Fibroblast of lung (primary cell): ENCODE measurements at places on chromosomes 4 and X. TPM values are rescaled to one million over a fixed set of nuclear protein-coding genes. Genes with fewer than 3 reads are reported as not detected.

- H3K4me3 ChIP-seq, result peak overlapping the region; percentile 77
- no peak for DNase-seq
- H3K4me1 ChIP-seq, result peaks cover 4% of the 10 kb centered on the region
- H3K27me3 ChIP-seq, result no peaks in the 10 kb centered on the region
Observed at GRCh38 chr4:70994387-70995099, 1.1 kb downstream of the DCK start.

Gene ANXA10
- 0.17 and 0.26 TPM in 2 replicates for total RNA-seq

GRCh38 chr4:161252520-161253141, 911.2 kb downstream of the FSTL5 start:
- no peaks in the 10 kb centered on the region for H3K27me3 ChIP-seq
- no peaks in the 10 kb centered on the region for H3K36me3 ChIP-seq
- H3K4me3 ChIP-seq, result no peak overlapping the region
- peak; percentile 4 for DNase-seq
- no peak overlapping the region for H3K27ac ChIP-seq
- H3K4me1 ChIP-seq, result no peaks in the 10 kb centered on the region

Gene GATA1
- total RNA-seq, result not detected in 2 replicates

DNA sequence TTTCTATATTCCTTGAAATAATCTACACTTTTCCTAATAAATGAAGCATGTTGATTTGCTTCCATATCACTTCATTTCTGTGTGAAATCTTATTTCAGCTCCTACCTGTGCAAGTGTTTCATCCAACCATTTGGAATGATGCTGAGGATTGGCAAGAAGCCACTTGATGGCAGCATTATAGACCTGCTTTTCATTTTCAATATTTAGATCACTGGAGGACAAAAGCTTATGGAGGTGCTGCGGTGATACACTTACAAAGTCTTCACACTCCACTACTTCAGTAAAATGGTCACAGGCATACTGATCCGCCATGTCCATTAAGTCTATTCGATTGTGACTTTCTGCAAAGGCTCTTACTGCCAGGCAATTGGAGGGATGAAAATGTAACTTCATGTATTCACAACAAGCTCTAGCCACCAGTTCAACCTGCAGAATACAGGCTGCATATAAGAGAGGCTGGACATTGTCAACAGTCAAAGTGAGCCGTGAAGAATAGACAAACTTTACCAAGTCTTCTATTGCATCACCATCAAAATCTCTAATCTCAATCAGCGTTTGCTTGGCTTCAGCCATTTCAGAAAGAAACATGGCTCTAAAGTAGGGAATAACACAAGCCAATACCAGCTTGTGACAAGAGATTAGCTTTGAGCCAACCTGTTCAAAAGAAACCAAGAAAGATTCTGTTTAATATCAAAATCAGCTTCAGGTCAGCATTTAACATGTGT, 35.1 kb downstream of the KLHL8 start:
- H3K4me3 ChIP-seq, result no peak overlapping the region
- no peak for DNase-seq
- H3K4me1 ChIP-seq, result no peaks in the 10 kb centered on the region
- H3K27ac ChIP-seq, result no peak overlapping the region

DNA sequence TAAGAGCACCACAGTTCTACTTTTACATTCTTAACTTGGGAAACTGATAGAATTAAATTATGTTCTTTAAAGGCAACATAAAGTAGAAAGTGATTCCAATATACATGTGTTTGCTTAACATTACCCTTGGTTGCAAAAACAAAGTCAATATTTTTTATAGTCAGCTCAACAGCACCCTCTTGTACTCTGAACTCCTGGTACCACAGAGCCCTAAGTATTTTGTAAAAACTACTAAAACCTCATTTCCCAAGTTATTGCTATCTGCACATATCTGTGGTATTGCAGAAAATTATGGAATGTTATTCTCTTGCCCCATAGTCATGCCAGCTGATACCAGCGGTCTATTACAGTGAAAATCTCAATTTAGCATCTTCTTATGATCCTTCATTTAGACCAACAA, 2.9 kb downstream of the KIF4A start:
- H3K4me3 ChIP-seq, result no peak overlapping the region
- DNase-seq, result peak; percentile 31
- H3K27me3 ChIP-seq, result no peaks in the 10 kb centered on the region
- no peaks in the 10 kb centered on the region for H3K4me1 ChIP-seq
- no peaks in the 10 kb centered on the region for H3K36me3 ChIP-seq

DNA sequence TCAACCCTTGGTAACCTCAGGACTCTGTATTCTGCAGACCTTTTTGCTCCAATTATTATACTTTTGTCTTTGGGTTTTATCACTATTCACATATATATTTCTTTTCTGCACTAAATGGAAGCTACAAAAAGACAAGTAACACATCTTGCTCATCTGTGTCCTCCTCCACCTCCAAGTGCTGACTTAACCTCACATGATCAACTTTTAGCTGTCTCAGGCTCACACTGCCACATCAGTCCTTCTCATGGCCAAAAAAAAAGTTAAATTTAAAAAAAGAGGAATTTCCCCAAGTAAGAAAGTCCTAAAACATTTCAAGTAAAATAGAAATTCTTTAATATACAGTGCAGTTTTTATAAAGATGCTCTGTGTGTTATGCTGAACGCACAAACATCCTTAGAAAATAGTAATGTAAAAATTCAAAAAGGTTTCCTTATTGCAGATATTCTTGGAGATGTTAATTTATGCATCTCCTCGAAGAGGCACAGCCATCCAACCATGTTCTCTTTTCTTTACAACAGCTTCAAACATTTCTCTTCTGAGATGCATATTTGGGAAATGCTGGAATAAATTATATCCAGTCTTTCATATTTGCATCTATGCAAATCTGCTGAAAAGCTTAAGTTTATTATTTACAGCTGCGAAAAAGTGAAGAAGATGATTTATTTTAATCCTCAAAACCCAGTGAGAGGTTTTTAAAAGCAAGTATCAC, 37.6 kb downstream of the ARAP2 start:
- no peak for DNase-seq
- no peaks in the 10 kb centered on the region for H3K27me3 ChIP-seq
- no peak overlapping the region for H3K4me3 ChIP-seq

- H3K27ac ChIP-seq, result no peak overlapping the region
- H3K36me3 ChIP-seq, result no peaks in the 10 kb centered on the region
- no peaks in the 10 kb centered on the region for H3K4me1 ChIP-seq
- no peaks in the 10 kb centered on the region for H3K27me3 ChIP-seq
- no peak for DNase-seq
Observed at GRCh38 chrX:143580266-143580665, 55.6 kb downstream of the SLITRK4 start.

Gene TLL1
- total RNA-seq, result 0.26 and 0.33 TPM in 2 replicates

Gene TEX11
- under 0.01 TPM in 1 of 2 replicates, not detected in the other for total RNA-seq

GRCh38 chrX:19344661-19345060, 934 bp downstream of the PDHA1 start:
- DNase-seq, result no peak
- H3K27ac ChIP-seq, result peak overlapping the region; percentile 81
- H3K36me3 ChIP-seq, result no peaks in the 10 kb centered on the region
- H3K4me3 ChIP-seq, result peak overlapping the region; percentile 60
- H3K27me3 ChIP-seq, result no peaks in the 10 kb centered on the region

DNA sequence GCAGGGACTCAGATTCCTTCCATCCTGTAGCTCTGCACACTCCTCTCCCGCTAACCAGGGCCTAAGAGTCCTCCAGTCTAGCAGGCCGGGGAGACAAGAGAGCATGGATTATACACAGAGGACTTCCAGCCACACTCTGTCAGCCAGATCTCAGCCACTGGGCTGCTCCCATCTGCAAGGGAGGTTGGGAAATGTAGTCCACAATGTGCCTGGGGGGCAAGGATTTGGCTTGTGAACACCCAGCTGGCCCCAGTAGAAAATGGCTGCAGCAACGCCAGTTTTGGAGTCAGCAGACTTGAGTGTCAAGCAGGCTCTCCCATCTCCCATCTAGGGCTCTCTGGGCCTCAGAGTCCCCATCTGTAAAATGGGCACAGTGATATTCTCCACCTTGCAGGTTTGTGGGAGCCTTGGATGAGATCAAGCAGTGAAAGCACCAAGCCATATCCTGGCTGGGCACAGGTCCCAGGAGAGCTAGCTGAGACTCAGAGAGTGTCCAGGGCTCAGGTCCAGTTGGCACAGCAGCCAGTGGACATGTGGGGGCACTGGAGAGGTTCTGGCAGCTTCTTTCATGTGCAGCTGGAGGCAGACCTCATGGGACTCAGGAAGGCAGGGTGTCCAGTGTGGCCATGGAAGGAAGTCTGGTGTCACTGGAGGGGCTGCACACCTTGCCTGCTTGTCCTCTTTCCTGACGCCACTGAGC, 14.6 kb downstream of the PSAPL1 start:
- H3K4me1 ChIP-seq, result no peaks in the 10 kb centered on the region
- H3K27ac ChIP-seq, result no peak overlapping the region
- no peaks in the 10 kb centered on the region for H3K36me3 ChIP-seq
- H3K27me3 ChIP-seq, result no peaks in the 10 kb centered on the region

GRCh38 chr4:83340692-83341343, 6.2 kb upstream of the HPSE start:
- no peak for DNase-seq
- H3K4me3 ChIP-seq, result no peak overlapping the region
- no peaks in the 10 kb centered on the region for H3K36me3 ChIP-seq
- no peaks in the 10 kb centered on the region for H3K27me3 ChIP-seq

DNA sequence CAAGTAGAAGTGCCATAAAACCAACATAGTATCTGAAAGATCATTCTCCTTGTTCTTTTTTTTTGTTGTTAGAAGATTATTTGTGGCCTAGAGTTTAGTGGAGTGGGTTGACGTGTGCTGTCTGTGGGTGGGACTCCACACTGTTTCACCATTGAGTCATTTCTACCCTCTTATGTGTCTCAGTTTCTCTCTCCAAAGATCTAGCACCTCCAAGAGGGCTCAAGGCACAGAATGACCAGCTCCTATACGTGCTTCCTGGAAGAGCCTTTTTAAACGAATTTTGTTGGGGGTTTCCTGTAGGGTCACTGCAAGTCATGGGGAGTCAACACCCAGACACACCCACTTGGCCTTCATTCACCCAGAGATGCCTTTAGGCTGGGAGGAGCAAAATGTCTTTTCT, 150.1 kb downstream of the KLF8 start:
- H3K27ac ChIP-seq, result no peak overlapping the region
- DNase-seq, result no peak
- H3K4me1 ChIP-seq, result no peaks in the 10 kb centered on the region
- no peak overlapping the region for H3K4me3 ChIP-seq
- H3K36me3 ChIP-seq, result no peaks in the 10 kb centered on the region

- no peaks in the 10 kb centered on the region for H3K36me3 ChIP-seq
- H3K27ac ChIP-seq, result no peak overlapping the region
- H3K4me3 ChIP-seq, result no peak overlapping the region
Observed at GRCh38 chr4:152554742-152555141, 18.9 kb upstream of the FBXW7 start.
